ENCODE measurements at places on chromosomes 7 and 10.

- no peak for DNase-seq
These were observed 64.6 kb upstream of the STEAP1B start for GRCh38 chr7:22564511-22565045.

GRCh38 chr7:157250605-157251228 lies 86.1 kb upstream of the DNAJB6 start:
- DNase-seq: no peak

DNA sequence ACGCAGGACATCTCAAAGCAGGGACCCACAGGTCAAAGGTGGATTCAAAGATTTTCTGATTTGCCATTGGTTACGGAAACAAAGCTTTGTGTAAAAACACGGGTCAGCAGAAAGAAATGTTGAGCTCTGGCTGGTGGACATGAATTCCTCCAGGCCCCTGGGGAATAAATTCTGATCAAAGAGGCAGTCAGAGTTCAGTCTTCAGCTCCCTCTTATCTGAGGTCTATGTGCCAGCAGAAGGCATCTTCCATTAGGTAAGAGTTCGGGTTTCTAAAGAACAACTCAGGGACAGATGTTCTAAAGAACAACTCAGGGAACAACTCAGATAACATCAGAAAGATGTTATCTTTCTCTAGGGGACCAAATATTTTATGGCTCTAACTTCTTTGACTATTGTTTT lies 64.9 kb upstream of the PALS2 start:
- DNase-seq: no peak

- no peak for DNase-seq
These were observed 25.1 kb upstream of the ELOVL3 start for GRCh38 chr10:102200751-102201640.

- DNase-seq: no peak
These were observed 1005.8 kb downstream of the GATA3 start for GRCh38 chr10:9060314-9060713.

- DNase-seq: no peak
These were observed 286.4 kb downstream of the BAMBI start for GRCh38 chr10:28963539-28964221.

DNA sequence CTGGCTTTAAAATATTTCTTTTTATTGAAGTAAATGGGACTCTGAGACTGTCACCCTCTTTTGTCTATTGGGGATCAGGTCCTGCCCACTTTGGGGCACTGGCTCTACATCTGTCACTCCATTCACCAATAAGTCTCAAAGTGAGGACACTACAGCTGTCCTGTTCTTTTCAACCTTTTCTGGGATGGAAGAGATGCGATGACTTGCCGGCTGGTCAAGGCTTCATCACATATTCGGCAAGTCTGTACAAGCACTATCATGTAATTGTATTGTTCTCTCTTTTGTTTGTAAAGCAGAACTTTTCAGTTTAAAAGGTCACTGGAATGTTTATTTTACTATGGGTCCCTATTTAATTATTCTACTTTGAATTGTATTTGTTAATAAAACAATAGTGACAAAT lies 17.7 kb upstream of the SP8 start:
- no peak for DNase-seq

GRCh38 chr7:79272066-79272669 lies 181.3 kb downstream of the MAGI2 start:
- no peak for DNase-seq

GRCh38 chr7:47549397-47549796 lies 32.5 kb downstream of the TNS3 start:
- DNase-seq: no peak
